ENCODE measurements at places on chromosomes 11 and 22. TPM values are rescaled to one million over a fixed set of nuclear protein-coding genes. Genes with fewer than 3 reads are reported as not detected.

Gene RIMBP3C
- 0.31 TPM for total RNA-seq

Gene B4GALNT4
- total RNA-seq, result 294 TPM

Gene FREY1
- 2.3 TPM for total RNA-seq

- no peak for DNase-seq
Measured at GRCh38 chr22:42338479-42338878, 68.0 kb upstream of the TCF20 start.

- no peak for DNase-seq
Measured at GRCh38 chr11:63343130-63343529, 26.5 kb upstream of the SLC22A9 start.

DNA sequence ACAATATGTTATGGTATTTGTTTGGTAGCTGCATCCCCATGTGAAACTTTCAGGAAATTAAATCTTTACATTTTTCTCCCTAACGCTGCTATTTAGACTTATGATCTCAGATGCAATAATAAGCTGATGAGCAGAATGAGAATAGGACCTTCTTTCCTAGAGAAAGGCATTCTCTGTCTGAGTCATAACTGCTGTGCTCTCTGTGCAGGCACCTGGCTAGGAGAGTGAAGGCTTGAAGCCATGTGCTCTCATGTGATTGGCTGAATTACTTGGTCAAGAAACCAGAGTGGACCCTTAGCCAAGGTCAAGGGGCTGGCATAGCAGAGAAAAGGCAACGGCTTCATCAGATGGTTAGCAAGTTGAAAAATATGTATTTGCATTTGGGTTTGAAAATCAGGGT, 185.0 kb downstream of the ADAMTS15 start:
- no peak for DNase-seq

DNA sequence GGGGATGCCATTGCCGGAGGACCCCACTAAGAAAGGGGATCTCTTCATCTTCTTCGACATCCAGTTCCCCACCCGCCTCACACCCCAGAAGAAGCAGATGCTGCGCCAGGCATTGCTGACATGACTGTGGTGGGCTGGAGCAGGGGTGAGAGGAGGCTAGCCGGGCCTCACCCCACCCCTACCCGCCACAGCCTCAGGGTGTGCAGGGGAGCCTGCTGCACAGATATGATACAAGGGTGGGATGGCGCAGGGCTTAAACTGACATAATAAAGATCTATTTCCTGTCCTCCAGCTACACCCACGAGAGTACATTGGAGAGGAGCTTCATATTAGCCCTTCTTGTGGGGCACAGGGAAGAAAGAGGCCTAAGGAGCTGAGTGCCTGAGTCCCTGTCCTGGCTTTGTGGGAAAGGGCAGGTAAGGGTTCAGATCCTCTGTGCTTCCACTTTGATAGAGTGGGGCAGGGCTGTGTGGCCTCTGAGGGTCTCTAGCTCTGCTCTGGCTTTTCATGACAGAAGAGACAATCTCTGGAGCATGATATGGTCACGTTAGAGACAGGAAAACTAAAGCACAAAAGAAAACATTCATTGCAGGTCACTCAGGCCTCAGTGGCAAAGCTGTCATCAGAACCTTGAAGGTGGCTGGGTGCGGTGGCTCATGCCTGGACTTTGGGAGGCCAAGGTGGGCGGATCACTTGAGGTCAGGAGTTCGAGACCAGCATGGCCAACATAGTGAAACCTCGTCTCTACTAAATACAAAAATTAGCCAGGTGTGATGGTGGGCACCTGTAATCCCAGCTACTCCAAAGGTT, 12.4 kb downstream of the UCP2 start:
- DNase-seq, result no peak

- no peak for DNase-seq
Measured at GRCh38 chr11:9756461-9756860, 92.6 kb downstream of the SWAP70 start.

Measured in mesothelial cell of epicardium (in vitro differentiated cells).